ENCODE measurements at places on chromosomes 12 and 14.

GRCh38 chr12:48065041-48065440 is 40.8 kb downstream of the SENP1 start:
- no peak for DNase-seq

GRCh38 chr12:121618659-121619233 is 7.6 kb upstream of the ORAI1 start:
- DNase-seq = no peak

- DNase-seq = no peak
Measured at GRCh38 chr12:120131116-120131515, 14.6 kb upstream of the RAB35 start.

GRCh38 chr14:37753459-37753858 is 158.0 kb downstream of the TTC6 start:
- no peak for DNase-seq
